ENCODE measurements at places on chromosomes 6 and 20.

DNA sequence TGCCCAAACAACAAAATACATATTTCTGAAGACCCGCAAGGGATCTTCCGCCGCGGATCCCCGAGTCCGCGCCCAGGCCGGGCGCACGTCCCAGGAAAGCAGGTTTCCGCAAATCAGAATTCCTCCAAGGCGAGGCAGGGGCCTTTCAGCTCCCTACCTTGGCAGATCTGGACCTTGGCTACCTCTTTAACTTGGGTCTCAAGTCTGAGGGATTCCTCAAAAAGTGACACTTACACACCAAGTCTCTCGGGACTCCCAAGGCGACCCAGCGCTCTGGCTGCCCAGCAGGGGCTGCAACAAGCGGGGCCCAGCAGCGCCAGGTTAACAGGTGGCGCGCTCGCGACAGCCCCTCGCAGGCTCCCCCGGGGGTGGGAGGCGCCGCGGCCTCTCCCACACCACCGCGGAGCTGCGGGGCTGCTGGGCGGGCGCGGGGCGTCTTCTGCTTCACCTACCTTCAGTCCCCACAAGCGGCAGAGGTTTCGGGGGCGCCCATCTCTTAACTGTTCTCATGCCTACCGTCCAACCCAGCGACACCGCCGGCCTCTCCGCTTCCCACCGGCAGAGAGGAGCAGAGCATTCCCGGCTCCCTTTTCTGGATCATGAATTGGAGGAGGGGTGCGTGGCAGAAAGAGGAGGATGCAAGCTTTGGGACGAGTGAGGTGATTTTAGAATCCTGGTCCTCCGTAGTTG, 414 bp downstream of the SIM1 start:
- DNase-seq: no peak

DNA sequence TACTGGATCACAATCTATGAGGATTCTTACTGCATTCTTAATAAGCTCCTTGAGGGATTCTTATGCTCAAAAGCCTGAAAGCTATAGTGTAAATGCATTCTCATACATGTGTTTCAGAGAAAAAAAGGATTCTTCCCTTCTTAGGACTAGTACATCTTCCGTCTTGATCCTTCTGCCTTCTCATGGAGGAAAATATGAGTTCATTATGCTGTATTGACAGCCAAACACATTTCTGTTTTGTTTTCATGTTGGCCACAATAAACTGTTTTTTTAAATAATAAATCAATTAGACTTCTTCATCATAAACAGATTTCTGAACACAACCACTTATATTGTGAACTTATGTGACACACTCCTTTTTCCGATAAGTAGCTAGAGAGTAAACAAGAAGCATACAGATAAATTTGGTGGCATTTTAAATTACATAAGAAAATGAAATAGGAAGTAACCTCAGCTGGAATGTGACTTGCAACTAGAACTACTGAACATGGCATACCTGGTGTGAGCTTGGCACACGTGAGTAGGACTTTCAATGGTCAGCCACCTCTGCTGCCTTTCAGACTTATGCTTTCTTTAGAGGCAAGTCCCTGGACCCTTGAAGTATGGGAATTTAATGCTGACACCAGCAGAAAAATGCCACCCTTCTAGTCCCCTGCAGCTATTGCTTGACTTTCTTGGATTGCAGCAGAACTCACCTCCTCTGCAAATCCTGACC, 350.4 kb downstream of the BCKDHB start:
- no peak for DNase-seq

- no peak for DNase-seq
Measured at GRCh38 chr6:16205377-16206144, 32.8 kb upstream of the GMPR start.

DNA sequence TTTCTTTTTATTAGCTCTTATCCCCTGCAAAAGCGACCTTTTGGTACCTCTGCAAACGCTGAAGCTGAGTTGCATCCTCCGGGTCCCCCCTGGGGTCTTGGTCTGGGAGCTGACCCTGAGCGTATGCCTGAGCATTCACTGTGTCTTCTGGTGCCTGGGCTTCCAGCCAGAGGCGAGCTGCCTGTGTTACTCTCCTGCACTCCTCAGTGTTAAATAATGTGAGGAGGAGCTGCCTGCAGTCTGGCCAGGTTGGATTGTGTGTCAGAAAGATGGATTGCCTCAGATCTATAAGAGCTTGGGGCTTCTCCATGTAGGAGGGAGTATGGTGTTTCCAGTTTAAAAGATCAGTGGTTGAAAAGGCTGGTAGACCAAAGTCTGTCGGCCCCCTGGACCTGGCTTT, 8.7 kb upstream of the GMPR start:
- no peak for DNase-seq

DNA sequence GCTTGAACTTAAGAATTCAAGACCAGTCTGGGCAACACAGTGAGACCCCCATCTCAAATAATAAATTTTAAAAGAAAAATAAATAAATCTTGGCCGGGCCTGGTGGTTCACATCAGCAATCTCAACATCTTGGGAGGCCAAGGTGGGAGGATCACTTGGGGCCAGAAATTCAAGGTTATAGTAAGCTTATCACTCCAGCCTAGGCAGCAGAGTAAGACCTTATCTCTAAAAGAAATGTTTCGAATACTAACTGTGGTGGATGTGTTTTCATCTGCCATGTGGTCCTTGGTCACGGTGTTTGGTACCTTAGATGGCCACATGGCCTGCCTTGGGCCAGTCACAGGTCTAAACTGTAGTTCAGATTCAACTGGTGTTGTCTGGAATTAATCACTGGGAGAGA, 5.8 kb downstream of the UBE2C start:
- no peak for DNase-seq

DNA sequence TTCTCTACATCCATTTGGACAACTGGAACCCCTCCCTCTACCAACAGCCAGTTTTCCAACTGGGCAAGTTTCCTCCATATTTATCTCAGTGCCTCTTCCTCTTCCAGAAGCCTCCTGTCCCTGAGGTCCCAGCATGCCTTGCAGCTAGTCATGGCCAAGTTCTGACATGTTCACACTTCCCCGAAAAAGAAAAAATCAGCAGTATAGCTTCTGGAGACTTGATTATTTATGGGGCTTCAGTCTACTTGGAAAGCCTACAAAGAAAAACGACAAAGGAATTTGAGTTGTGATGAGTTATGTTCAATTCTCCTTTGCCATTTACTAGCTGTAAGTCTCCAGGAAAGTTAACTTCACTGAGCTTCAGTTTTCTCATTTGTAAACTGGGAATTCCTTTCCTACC, 406.5 kb downstream of the MAFB start:
- no peak for DNase-seq

- DNase-seq: no peak
Measured at GRCh38 chr6:113558431-113558830, 298.7 kb upstream of the MARCKS start.

Data from activated CD4-positive, alpha-beta T cell treated with anti-CD3 and anti-CD28 coated beads, Interleukin-2, Interleukin-4, amounts not matched to agents 100 ng/mL and 50 ng/mL, durations not matched to agents 16 hours and 8 hours (primary cell).